Amniotic stem cell (primary cell): ENCODE measurements at places on chromosomes 2 and 18.

- DNase-seq: no peak
Measured at GRCh38 chr2:70767079-70767698, 811 bp downstream of the ADD2 start.

DNA sequence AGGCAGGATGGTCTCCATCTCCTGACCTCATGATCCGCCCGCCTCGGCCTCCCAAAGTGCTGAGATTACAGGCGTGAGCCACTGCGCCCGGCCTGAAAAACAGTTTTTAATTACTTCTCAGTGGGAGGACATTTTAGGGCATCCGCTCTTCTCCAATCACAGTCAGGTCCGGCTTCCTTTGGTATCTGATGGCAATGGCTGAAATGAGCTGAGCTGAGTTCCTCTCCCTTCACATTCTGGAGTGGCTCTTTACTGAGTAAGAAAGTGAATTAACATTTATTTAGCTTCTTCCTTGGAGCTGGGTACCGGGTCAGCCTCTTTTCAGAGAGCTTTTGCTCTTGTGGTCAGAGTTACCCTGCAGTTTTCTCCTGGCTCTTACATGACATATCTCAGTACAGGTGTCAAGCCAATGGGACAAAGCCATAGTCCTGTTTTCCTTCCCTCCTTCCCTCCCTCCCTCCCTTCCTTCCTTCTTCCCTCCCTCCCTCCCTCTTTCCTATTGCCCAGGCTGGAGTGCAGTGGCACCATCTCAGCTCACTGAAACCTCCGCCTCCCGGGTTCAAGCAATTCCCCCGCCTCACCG, 1.1 kb upstream of the TTC27 start:
- no peak for DNase-seq

- no peak for DNase-seq
Measured at GRCh38 chr18:77376043-77376732, 126.5 kb downstream of the GALR1 start.

GRCh38 chr2:164008752-164009151, 272.9 kb upstream of the FIGN start:
- DNase-seq: no peak

DNA sequence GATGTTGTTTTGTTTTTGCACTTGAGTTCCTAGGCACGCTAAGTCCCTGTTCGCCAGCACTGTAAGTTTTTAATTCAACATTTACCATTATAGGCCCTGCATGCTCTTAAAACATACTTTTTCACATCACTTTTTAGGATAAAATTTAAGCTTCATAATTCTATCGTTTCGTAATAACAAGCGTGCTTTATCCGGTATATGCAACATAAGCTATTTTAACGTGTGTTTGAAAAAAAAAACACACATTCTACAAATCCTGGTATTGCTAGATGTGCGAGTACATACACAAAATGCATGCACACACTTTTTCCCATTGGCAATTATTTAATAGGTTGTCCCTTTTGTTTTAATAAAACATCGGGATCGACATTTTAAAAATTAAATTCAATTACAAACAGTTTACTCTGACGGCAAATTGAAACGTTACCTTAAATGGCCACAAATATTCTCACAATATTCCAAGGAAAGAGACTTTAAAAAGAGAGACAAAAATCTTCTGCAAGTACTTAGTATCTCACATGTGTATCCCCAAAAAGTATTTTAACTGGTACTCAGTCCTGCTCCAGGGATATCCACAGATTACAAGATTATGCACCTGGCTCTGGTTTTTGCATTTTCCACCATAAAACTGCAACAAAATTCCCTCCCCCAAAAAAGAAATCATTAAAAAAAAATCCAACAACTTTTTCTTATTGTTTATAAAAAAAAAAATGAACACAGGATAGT, 1.0 kb upstream of the TCF4 start:
- no peak for DNase-seq

DNA sequence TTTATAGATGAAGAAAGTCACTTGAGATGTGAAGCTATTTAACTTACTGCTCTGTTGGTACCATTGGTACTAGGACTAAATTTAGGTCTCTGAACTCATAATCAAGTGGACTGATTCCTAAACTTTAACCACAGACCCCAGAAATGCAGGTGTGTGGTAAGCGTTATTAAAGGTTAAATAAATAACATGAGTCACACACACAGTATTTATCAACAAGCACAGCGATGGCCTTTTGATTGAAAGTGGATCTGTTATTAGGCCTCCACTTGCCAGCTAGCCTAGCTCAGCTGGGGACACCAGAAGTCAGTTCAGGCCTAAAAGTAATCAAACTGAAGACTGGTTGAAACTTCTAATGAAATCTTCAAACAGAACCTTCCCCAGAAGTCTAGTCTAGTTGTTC, 161.3 kb upstream of the DPP10 start:
- DNase-seq: no peak

GRCh38 chr2:164620457-164620856, 825 bp downstream of the GRB14 start:
- DNase-seq: no peak

DNA sequence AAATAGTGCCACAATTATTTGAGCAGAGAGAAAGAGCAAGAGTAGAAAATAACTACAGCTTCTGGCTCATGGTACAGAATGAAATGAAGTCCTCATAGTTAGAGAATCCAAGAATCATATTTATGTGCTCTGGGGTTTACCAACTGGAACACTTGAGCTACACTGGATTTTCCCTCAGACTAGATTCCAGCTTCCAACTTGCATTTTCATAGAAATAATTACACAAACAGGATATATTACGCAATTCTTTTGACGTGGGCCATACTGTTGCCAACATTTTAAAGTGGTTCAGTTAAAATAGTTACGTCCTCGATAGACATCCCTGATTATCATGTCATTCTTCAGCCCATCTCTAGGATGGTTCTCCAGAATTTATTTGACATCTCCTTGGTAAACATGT, 129.2 kb downstream of the ETAA1 start:
- DNase-seq: no peak

DNA sequence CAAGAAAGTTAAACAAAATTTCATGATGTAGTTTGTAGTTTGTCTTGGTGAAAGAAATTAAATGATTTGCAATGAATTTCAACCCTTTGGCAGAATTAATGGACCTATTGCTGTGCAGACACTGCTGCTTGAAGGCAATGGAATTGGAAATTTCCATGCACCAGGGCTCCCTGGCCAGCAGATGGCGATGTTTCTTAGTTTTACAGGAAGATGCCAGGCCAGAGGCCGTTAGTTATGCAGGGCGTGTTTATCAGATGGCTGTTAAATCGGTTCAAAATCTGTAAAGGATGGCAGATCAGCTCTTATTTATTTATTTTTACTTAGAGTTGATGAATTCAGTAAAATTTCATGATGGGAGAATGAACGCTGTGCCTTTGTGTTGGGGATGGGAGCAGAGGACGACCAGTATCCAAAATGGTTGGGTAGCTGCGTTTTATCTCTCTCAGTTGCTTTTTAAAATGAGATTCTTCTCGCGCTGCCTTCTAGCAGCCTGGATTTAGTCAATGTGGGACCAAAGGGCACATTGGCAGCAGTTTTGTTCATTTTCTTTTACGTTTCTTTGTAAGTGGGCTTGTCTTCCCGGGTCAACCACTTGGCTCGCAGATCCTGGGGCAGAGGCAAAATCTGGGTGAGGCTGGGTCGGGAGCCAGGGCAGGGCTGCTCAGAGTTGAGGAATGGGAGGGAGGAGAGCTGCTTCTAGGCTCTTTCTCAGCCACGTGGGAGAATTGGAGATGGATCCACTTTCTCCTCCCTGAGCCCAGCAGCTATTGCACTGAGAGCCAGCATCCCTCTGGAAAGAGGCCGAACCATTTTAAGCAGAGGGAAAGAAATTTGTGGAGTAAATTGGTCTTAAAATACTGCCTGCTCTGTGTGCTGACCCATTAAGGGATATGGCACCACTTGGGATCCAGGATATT, 344.0 kb downstream of the PIK3C3 start:
- DNase-seq: peak; percentile 26

DNA sequence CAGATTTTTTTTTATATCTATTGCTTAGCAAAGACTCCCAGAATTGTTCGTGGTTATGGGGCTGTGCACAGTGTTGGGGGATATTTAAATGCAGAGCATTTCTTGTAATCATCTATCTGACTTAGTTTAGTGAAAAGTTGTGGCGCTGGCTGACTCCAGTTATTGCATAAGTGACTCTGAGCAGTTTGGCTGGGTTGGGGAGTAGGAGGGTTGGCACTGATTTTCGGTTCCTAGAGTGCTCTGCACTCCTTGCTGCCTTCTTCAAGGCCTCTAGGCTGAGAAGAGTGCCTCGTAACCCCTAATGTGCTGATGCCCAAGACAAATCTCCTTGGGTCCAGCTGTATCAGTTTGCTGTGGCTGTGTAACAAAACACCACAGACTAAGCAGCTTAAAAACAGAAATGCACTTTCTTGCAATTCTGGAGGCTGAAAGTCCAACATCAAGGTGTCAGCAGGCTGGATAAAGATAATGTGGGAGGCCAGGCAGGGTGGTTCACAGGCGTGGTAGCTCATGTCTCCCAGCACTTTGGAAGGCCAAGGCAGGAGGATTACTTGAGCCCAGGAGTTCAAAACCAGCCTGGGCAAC, 6.5 kb upstream of the IMPA2 start:
- no peak for DNase-seq

DNA sequence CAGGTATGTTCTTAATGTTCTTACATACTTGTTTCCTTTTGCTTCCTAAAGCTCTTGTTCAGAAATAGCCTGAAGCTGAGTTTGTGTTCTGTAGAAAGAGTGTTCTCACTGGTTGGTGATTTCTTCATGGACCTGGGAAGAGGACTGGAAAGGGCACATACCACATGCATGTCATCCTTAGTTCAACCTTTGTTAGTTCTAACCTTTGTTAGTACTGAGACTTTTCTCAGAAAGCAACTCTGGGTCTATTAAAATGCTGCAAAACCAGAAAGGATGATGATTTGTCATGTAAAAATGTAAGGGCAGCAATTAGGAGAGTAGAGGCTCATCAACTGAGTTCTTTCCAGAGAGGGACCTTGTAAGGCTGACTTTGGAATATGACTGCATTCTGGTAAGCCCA, 2.5 kb upstream of the FAP start:
- no peak for DNase-seq

DNA sequence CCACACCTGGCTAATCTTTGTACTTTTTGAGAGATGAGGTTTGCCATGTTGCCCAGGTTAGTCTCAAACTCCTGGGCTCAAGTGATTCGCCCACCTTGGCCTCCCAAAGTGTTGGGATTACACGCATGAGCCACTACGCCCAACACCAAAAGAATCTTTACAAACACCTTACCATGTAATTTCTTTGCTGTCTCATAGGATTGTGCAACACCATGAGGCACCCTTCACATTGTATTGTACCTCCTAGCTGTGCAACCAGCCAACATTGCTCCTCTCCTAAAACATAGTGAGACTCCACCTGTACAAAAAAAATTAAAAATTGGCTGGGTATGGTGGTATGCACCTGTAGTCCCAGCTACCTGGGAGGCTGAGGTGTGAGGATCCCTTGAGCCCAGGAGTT, 3.1 kb upstream of the MFSD6 start:
- DNase-seq: no peak

- no peak for DNase-seq
Measured at GRCh38 chr2:38875227-38875575, 533 bp downstream of the DHX57 start.

DNA sequence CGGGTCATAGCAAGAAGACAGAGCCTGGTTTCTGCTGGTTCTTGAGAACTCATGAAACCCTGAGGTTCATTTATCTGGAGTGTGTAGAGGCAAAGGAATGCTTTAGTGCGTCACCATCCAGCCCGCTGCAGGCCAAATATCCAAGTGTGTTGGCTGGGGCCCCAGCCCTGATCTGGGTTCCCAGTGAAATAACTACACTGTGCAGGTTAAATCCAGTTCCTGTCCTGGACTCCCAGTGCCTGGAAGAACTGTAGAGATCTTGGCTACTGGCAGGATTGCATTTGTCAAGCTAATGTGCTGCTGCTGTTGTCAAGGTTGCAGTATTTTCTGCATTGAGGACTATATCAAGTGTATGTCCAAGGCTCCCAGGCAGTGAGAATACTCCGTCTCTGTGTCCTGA, 89.9 kb downstream of the MAPK4 start:
- DNase-seq: no peak

GRCh38 chr2:178666458-178666857, 140.8 kb downstream of the TTN start:
- DNase-seq: no peak

DNA sequence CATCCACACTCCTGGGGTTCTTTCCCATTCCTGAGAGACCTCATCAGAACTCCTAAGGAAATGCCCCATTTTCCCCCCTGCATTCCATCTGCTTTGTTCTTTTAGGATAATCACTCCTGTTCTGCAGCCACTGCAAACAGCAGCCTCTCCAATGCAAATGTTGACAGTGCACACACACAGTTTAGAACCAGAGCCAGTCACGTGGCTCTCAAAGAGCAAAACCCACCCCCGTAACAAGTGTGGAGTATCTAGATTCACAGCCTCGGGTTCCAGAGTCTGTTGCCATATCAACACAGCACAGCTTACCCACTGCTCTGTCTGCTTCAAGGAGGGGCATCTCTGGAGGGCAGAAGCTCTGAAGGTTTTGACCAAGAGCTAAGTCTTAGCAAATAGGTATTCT, 180.0 kb downstream of the NAPG start:
- DNase-seq: no peak

GRCh38 chr2:18596993-18597392, 7.6 kb upstream of the NT5C1B start:
- DNase-seq: no peak

- DNase-seq: no peak
Measured at GRCh38 chr2:75079575-75079974, 119.7 kb downstream of the TACR1 start.

- DNase-seq: no peak
Measured at GRCh38 chr2:167183931-167184330, 295.7 kb downstream of the XIRP2 start.

DNA sequence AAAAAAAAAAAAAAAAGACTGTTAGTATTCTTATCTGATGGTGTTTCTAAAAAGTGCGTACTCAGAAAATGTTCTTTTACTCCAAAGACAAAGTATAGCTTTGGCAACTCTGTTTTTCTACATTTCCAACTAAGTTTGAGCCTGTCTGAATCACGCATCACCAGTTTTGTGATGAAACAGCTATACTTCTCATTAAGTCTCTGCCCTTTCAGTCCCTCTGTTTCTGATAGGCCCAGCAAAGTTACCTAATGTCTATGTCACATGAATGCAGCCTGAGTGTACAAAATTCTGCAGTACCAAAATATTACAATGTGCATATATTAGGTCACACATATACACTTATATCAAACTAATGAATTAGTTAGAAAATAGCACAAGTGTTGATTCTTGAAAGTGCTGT, 22.4 kb downstream of the TWSG1 start:
- DNase-seq: no peak

GRCh38 chr2:178244777-178245176, 50.5 kb downstream of the OSBPL6 start:
- DNase-seq: no peak

DNA sequence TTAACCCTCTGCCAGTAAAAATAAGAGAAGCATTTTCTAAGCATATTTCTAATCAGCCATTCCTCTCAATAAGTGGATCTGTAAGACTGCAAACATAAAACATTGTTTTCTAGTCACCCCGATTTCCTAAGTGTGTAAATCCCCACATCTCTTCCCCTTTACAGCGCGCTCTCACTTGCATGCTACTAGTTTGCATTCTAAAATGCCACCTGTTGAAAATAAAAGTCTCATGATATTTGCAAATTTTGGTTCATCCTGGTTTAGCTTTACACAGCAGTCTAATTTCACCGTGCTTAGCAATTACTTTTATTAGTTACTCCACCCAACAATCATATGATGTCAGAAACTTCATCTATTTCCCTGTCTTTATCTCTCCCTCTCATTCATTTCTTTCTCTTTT, 1230.7 kb upstream of the ZEB2 start:
- no peak for DNase-seq
